ENCODE measurements at places on chromosomes 5 and 9.
A peak's percentile ranks its signal among the peaks of the same experiment; 100 is the strongest.

DNA sequence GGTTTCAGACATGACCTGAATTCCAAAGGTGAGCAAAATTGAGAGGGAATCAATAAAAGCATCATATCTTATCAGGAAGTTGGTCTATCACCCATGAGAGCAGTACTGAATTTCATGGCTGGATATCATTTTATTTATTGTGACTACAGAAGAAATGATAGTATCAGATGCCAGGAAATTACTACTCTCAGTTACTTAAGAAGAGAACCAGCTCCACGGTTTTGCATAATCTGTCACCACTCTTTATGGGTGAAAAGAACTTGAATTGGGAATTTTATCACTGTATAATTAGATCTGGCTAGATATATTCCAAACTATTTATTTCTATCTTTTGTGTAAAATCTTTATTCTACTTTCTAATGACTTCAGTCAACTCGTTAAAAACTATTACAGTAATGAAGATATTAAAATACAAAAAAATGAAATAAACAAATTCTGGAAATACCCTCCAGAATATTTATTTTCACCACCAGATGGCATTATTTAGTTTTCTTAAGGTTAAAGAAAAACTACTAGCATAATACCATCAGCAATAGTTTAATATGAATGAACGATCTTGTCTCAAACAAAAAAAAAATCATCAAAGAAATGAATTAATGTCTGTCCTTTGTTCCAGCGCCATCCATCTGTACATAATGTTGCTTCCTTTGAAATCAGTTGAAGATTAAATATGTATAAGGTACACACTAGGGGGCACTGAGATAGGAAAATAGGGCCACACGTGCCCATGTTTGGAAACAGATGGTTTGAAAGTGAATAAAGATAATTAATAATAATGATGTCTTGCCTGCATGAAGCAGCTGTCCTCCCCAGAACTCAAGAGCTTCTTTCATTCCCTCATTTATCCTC, 84.7 kb upstream of the SLCO6A1 start:
- no peak for DNase-seq

DNA sequence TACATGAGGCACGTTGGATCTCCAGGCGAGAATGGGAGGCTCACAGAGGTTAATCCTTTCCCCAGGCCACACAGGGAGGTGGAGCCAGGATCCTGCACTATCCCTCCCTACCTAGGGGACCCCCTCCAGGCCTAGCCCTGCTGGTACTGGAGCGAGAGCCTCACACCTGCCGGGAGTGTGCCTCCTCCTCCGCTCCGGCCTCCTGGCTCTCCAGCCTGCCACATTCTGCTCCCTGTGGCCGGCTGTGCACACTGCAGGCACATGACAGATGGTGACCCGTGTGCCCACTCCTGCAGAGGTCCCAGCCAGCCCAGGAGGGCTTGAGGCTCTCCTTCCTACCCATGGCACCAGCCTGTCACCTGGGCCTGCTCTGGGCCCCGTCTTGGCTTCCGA, 93.4 kb downstream of the RXRA start:
- no peak for DNase-seq

DNA sequence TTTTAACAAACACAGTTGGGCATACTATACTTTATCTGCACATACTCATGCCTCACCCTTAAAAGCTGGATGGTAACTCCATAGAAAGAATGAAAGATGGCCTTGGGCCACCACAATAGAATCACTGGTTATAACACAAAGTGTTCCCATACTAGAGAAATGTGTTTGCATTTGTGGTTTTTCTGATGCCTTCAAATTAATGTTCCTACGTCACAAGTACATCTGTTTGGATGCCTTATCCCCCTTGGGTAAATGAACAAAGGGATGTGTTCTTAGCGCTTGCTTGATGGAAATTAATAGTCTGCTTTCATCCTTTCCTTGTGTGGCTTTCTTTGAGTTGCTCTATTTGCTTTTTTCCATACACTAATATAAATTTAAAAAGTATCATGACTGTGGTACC, 291.1 kb upstream of the PDE4D start:
- DNase-seq = no peak

GRCh38 chr5:170538696-170539586, 35.1 kb downstream of the KCNIP1 start:
- DNase-seq = no peak

DNA sequence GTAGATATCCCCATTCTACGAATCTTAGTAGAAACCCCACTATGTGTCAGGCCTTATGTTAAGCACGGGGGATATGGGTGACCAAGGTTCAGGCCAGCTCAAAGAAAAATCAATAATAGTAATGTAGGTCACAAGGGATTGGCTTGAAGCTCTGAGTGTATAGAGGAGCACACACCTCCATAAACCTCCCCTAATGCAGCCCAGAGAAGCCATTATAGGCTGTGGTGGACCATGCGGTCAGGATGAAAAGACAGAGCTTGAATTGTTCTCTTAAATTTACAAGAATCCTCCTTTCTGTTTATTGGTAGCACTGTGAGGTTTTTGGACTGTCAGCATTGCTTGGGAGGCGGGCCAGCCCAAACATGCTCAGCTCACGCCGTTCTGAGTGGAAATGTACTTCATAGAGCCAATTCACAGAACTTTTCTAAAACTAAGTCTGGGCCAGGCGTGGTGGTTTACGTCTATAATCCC, 9.1 kb downstream of the PDE6A start:
- DNase-seq = peak; percentile 78

- no peak for DNase-seq
These were observed 27.1 kb upstream of the TLE1 start for GRCh38 chr9:81716409-81716808.

- no peak for DNase-seq
These were observed 609.1 kb upstream of the GRAMD2B start for GRCh38 chr5:125814119-125814518.

All from tibial artery (tissue), 4 donors.